ENCODE measurements at places on chromosomes 1 and 21.

GRCh38 chr1:55289614-55290013 lies 74.5 kb upstream of the USP24 start:
- no peak for DNase-seq

DNA sequence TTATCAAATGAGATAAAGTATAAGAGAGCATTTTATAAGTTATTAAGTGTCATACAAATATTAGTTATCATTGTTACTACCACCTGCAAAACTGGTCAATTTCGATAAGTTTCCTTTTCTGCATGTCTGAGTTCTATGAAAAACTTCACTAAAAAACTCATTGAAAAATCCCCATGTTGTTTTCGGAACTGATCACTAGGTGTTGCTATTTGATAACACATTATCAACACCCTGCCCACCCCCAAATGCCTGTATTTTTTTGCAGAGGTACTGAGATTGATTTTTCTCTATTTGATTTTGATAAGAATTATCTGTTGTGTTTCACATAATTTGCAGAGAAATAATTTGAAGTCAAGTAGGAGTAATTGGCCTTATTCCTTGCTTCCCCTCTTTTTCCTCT lies 22.1 kb upstream of the DISP1 start:
- DNase-seq = peak; percentile 42

DNA sequence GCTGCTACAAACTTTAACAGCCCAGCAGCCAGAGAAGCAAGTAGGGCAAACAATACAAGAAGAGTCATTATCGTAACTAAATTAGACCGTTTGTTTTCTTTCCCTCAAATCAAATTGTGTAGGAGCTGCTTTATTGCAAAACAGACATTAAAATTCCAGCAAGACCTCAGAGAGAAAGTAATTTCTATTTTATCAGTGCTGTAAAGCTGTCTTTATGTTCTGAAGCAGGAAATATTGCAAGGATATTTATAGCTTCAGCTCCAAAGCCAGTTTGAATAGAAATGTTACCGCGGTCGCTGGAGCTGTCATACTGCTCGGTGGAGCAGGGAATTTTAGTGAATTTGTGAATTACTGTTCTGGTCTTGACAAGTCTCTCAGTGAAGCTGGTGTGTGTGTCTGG lies 503.8 kb upstream of the PLXNA2 start:
- DNase-seq = no peak

GRCh38 chr1:71823708-71824305 lies 458.5 kb downstream of the NEGR1 start:
- DNase-seq = no peak

GRCh38 chr21:37732927-37733326 lies 183.3 kb downstream of the KCNJ6 start:
- DNase-seq = no peak

DNA sequence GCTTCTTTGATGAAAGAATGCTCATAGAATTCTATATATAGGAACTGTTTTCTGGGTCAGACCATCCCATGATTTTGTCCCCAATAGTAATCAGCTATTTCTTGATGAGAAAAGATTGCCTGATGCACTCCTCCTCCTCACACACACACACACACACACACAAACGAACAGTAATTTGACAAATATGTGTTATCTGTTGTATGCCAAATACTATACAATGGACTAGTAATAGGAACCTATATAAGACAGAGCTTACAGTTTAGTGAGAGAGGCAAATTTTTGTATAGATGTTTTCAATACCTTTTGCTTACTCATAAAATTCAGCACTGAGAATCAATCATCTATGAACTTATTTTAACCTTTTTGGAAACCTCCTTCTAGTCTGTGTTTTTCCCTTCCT lies 76.8 kb downstream of the PLA2G4A start:
- DNase-seq = no peak

DNA sequence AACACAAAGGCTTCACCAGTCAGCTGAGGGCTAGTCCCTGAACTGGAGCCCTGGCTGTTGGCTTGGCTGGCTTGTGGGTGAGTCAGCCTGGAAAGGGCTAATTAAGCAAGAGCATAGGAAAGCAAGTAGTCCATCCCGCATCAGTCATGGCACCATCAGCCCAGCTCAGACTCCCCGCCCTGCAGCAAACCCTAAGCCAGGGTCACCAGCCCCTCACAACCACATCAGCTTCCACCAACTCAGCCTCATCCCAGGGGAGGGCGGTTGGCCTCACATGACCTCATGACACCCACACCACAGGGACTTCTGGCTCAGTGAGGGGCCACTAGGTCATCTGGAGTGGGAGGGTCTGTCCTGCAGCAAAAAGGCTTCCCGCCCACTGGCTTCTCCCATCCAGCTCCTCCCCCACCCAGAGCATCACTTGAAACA lies 7.0 kb upstream of the SPATC1L start:
- DNase-seq = peak; percentile 90

- no peak for DNase-seq
Measured at GRCh38 chr1:106439475-106439874, 617.0 kb upstream of the PRMT6 start.

DNA sequence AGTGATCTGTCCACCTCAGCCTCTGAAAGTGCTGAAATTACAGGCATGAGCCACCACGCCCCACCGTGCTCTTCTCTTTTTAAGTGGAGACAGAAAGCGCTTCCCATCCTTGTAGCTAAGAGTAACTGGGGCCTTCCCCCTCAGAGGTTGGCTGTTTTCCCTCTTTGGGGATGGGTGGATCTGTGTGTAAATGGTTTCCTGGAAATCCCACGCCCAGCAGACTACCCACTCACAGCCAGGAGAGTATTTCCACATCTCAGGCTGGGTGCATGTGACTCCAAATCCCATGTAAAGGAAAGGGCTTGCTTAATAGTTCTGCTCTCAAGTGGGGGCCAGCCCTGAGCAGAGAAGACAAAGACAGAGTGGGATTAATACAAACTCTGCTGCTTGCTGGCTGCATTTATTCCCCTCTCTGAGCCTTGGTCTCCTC lies 19.6 kb upstream of the TCEA3 start:
- DNase-seq = peak; percentile 98

DNA sequence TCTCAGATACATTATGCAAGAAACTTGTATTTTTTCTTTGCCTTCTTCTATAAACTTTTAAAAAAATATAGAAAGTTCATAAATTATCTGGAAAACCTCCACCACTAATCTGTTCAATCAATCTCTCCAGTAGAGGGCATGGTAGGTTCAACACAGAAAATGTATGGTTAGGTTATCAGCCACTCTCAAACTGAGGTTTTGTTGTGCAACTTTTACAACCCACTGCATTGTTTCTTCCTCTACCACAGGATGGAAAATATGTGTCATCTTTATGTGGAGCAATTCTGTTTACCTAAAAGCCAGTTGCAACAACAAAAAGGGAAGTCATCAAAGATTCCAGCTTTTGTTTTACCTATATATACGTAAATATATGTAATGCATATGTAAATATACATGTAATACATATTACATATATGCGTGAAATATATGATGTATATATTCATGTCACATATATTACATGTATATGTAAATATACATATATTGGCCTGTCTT lies 3.0 kb upstream of the RGS2 start:
- peak; percentile 96 for DNase-seq

DNA sequence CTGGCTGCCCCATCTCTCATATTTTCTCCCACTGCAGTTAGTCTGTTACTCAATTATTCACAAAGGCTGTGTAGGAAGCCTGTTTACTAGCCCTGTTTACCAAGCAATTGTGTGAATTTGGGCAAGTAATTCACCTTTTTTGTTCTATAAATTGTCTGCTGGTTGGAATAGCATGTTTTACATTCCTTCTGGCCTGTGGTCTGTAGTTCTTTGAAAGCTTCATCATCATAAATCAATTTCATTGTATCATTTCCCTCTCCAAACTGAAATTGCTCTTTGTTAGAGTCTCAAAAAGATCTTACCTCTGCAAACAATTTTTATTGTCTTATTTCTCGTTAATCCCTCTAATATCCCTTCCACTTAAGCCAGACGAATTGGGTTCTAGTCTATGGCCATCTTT lies 1059.5 kb upstream of the ADGRL4 start:
- DNase-seq = no peak

- DNase-seq = no peak
Measured at GRCh38 chr21:45539046-45539795, 3.0 kb downstream of the SLC19A1 start.

DNA sequence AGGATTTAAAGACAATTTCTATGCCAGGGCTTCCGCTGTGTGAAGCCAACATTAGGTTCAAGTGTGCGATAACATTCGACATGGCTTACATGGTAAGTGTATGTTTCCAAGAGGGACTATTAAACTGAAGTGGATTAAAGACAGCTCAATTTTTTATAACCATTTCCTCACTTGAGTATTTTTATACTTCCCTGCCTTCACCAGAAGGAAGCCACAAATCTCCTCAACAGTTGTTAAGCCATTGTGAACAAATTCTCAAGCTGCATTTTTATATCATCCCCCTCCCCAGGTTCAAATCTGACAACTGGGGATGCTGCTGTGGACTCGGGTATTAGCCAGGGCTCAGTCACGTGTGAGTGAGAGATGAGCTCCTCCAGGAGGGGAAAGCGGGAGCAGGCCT lies 116.3 kb downstream of the RHOU start:
- no peak for DNase-seq

DNA sequence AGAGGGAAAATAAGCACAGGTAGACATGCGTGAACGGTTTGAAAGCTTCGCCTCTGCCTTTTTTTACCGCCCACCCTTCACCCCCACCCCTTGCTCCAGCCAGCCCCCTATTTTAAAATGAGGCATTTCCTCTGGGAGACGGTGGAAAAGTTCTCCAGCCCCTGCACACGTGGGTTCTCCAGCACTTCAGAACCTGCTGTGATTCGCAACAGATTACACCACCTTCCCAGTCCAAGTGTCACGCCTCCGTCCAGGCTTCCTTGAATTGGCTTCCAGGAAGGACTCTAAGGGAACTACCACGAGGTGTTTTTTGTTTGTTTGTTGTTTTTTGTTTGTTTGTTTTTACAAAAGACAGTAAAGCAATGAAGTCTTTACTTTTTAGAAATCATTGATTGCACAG lies 2.6 kb downstream of the LRRC7 start:
- DNase-seq = no peak

GRCh38 chr1:55244476-55245099 lies 29.4 kb upstream of the USP24 start:
- DNase-seq = peak; percentile 55

- peak; percentile 32 for DNase-seq
Measured at GRCh38 chr1:202249846-202250245, 56.2 kb downstream of the LGR6 start.

DNA sequence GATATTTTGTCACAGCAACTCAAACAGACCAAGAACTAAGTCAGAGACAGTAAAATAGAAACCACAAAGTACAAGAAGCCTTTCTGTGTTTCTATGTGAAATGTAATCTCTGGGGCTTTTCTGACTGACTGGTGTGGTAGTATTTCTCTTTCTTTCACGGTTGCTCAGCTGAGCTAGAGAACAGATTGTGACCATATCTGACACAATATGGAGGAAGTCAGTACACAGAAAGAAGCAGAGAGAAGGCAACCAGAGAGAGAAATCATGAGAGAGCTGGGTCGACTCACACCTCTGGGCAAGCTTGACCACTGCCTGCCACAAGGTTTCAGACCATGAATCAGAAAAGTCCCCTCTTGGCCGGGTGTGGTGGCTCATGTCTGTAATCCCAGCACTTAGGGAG lies 208.9 kb upstream of the GREM2 start:
- DNase-seq = no peak

- no peak for DNase-seq
Measured at GRCh38 chr1:231161667-231162296, at the start of gene TRIM67. Gene TRIM67 (plus strand): TSS chr1:231162058. CDS start chr1:231162970, 912 bp downstream.

DNA sequence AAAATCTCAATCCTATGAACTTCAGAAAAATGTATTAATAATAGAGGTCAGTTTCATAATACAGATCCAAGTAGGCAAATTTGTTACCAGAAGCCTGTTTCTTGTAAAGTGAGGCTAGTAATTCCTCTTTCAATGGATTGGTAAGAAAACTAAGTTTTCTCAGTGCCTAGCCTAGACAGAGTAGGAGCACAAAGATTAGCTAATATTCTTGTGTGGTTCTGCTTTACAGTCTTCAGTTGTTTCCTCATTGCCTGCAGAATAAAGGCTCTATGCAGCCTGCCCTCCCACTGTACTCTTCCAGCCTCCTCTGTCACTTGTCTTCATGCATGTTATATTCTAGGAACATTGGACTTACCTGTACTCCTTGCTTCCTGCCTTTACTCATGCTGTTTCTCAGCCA lies 2.4 kb upstream of the PPP1R15B start:
- no peak for DNase-seq

GRCh38 chr21:26405735-26406361 lies 167.2 kb downstream of the CYYR1 start:
- peak; percentile 85 for DNase-seq

DNA sequence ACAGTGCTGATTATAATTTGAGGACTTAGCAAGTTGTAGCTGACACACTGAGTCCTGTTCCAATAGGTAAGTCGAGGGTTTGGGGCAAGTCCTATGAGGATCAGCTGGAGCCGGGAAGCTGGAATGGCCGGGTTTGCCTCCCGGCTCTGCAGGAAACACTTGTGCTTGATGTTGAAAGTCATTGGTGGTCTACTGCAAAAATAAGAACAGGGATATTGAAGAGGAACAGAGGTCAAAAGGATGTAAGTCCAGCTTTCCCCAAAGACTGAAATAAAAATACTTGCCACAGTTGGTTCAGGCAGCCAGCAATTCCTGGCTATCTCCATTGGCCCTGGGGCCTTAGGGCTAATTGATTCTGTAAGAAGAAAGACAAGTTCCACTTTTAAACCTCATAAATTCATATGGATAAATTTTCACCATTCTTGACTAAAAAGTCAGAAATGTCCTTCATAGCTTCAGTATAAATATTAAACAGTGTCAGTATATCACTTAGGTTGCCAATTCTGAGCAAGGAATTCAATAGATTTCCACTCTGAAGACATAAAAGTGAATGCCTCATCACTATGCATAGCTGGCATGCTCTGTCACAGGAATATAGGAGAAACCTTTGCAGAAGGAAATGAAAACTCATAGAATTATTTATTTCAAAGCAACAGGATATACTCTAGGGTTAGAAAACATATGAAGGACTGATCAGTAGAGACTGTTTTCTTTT lies 165.2 kb downstream of the AK5 start:
- DNase-seq = no peak

DNA sequence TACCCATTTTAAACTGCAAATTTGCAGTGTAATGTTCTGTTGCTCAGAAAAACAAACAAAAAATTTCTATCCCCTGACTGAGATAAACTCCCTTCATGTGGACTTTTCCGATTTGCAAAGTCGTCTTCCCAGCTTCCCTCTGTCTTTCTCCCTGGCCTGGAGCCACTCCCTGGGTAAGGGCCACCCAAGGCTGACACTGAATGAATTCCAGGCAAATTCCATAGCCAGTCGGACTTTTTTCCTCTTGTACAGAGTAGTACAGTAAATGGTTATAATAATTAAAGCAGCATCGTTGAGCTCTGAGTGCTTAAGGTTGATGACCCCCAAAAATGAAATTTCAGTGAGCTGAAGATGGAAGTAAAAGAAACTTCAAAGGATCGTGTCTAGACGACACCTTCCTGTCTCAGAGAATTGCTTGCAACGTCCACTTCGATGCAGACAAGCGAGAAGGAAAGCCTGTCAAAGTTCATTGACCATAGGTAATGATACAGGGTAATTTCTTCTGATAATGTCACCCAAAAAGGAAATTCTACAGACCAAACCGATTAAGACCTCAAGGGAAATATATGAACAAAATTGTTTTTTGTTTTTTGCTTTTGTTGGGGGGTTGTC lies 33.6 kb upstream of the LHX8 start:
- DNase-seq = no peak

GRCh38 chr1:222844411-222844779 lies 29.6 kb downstream of the DISP1 start:
- peak; percentile 18 for DNase-seq

- no peak for DNase-seq
Measured at GRCh38 chr1:77796695-77797405, 17.4 kb downstream of the MIGA1 start.

- DNase-seq = no peak
Measured at GRCh38 chr1:62989497-62989896, 205.6 kb downstream of the ATG4C start.

Data from fibroblast of mammary gland (primary cell).